Activated naive CD4-positive, alpha-beta T cell (primary cell): ENCODE measurements at places on chromosomes 2 and 18.

DNA sequence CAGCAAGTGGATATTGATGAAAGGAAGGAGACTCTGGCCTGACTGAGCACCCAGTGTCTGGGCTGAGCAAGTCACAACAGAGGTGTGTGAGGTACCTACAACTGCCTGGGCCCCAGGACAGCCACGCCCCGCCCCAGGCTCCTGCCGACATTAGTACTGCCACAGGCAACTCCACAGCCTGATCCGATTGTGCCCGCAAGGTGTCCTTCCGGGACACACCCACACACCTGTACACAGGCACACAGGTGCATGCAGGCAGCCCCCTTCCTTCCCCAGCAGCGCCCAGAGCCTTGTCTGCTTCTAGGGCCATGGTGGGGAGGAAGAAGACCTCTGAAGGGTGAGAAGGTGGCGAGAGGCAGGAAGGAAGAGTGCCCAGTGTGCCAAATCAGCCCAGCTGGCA, 83.6 kb downstream of the TNS1 start:
- DNase-seq = no peak

GRCh38 chr2:42361728-42362283, 789 bp upstream of the COX7A2L start:
- no peak for DNase-seq

- no peak for DNase-seq
Measured at GRCh38 chr2:112841295-112842044, 4.9 kb upstream of the IL1B start.

GRCh38 chr18:25735459-25735858, 355.0 kb downstream of the SS18 start:
- no peak for DNase-seq

DNA sequence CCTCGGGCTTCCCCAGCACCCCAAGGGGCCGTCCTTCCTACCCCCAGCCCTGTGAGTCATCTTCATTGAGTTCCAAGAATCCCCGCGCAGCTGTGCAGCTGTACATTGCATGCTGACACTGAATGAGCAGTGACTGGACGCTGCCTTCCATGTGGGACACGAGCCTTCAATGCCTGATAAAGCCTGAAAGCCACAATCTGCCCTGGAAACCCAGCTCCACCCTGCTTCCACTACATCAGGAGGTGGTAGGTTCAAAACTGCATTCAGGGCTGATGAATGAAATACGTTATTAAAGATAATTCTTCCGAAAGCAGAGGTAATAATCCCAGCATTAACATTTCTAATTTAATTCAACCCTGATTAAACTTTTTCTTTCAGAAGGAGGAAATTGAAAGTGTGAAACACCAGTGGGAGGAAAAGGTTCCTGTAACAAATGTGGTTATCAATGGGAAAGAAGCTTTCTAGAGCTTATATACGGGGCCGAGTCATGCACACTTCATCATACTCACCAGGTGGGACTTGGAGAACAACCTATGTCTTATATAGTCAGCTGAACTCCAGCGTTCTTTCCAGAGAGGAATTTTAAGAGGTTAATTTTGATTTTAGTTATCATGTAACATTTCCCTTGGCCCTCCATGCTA, 360.1 kb downstream of the LPIN1 start:
- no peak for DNase-seq

DNA sequence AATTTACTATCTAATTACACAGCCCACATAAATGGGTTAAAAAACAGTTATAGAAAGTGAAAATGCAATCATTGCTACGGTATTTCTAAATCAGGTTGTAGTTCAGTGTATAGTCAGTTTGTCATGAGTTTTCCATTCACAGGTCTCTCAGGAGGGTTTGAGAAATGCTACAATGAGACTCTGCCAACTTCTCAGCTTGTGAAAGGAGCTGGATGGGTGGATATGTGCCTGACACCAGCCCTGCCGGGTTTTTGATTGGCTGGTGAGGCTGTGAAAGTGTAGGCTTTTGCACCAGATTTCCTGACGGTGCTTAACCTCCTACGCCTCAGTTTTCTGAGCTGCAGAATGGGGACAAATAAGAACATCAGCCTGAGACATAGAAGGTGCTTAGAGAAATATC, 102.6 kb upstream of the SMIM21 start:
- DNase-seq = no peak

DNA sequence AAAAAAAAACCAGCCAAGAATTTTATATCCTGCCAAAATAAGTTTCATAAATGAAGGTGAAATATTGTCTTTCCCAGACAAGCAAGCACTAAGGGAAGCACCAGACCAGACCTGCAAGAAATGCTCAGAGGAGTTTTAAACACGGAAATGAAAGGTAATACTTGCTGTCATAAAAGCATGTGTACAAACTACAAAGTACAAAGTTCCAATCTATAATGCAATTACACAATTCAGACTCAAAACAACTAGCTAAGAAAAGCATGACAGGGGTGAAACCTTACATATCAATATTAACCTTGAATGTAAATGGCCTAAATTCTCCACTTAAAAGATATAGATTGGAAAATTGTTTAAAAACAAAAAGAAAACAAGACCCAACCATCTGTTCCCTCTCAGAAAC, 45.0 kb upstream of the ASXL3 start:
- no peak for DNase-seq

DNA sequence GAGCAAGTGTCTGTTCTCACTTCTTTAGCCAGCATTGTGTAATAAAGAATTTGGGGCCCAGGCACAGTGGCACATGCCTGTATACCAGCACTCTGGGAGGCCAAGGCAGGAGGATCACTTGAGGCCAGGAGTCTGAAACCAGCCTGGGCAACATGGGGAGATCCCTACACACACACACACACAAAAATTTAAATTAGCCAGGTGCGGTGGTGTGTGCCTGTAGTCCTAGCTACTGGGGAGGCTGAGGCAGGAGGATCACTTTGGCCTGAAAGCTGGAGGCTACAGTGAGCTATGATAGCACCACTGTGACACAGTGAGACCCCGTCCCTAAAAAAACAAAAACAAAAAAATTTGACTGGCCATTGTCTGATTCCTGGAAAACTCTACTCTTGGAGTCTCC, 8.3 kb downstream of the REV1 start:
- DNase-seq = no peak

- no peak for DNase-seq
Measured at GRCh38 chr2:158042245-158042644, 59.4 kb upstream of the UPP2 start.

DNA sequence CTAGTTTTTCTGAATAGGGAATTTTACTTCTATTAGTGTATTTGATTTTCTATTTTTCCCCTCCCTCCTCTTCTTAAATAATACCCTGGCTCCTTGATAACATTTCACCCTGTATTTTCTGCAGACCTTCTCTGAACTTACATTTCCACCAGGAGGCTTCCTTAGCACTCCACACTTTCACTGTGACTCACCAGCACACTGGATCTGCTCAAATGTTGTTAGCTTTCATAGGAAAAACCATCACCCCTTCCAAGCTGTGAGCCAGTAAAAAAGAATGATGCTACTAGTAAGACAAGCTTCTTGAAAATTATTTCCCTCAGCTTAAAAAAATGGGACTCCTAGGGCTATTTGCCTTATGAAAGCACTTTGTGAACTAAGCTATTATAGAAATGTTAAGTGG, 16.1 kb downstream of the SUPT7L start:
- DNase-seq = no peak

DNA sequence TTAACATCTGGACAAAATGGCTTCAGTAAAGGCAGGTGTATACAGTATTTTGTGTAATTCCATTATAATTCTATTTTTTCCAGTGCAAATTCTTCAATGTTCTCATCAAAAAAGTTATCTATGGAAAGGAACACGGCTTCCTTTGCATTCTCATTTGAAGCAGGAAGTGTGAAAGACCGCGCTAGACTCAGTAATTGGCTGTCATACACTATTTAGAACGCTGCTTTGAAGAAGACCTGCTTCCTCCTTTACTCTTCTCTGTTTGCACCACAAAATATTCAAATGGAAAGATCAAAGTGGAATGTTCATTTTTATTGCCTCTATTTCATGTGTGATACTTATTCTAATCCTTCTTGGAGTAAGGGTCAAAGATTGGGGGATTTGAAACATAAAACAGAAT, 883.7 kb downstream of the TSN start:
- DNase-seq = no peak

- peak; percentile 8 for DNase-seq
Measured at GRCh38 chr18:21741562-21742314, 1.1 kb downstream of the MIB1 start.

DNA sequence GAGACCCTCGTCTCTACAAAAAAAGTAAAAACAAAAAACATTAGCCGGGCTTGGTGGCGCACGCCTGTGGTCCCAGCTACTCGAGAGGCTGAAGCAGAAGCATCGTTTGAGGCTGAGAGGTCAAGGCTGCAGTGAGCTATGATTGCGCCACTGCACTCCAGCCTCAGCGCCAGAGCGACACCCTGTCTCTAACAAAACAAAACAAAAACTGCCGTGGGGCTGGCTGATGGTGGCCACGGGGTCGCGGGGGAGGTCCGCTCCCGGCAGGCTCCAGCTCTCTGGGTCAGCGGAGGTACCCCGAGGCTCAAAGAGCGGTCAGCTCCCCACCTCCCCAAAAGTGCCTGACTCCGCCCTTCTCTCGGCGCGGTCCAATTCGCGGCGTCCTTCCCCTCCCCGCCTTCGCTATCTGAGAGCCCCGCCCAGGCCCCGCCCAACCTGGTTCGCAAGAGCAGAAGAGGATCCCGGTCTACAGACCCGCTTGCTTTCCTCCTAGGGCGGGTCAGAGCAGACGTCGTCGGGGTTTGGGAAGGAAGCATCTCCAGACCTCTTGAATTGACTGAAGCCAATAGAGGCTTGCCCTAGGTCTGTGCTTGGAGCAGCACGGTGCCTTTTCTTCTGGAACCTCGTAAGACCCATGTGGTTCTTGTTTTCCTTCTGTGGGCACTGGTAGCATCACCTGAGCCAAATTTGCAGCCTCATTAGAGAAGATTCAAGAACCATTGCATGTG, 7.8 kb downstream of the RAX start:
- DNase-seq = no peak

GRCh38 chr18:68847219-68847837, 49.4 kb downstream of the CCDC102B start:
- no peak for DNase-seq

DNA sequence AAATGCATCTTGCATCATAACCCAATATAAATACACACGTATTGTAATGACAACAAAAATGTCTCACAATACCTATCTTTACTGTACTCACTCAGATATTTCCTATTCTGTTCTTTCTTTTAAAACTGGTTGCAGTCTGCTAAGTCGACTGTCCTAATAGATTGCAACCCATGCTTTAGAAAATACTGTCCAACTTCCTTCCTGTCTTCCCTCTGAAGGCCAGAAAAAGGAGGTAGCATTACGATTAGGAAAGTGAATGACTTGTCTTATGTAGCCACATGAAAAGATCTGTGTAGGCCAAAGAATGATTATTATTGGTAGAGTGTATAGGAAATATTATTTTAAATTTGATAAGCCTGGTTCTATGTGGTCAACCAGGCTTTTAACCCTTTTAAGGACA, 134.1 kb downstream of the FAM210A start:
- no peak for DNase-seq

- no peak for DNase-seq
Measured at GRCh38 chr2:67015681-67016080, 381.5 kb upstream of the ETAA1 start.

- no peak for DNase-seq
Measured at GRCh38 chr2:231951452-231952035, 10.0 kb upstream of the DIS3L2 start.

- no peak for DNase-seq
Measured at GRCh38 chr18:51279367-51279984, 82.0 kb upstream of the MEX3C start.

DNA sequence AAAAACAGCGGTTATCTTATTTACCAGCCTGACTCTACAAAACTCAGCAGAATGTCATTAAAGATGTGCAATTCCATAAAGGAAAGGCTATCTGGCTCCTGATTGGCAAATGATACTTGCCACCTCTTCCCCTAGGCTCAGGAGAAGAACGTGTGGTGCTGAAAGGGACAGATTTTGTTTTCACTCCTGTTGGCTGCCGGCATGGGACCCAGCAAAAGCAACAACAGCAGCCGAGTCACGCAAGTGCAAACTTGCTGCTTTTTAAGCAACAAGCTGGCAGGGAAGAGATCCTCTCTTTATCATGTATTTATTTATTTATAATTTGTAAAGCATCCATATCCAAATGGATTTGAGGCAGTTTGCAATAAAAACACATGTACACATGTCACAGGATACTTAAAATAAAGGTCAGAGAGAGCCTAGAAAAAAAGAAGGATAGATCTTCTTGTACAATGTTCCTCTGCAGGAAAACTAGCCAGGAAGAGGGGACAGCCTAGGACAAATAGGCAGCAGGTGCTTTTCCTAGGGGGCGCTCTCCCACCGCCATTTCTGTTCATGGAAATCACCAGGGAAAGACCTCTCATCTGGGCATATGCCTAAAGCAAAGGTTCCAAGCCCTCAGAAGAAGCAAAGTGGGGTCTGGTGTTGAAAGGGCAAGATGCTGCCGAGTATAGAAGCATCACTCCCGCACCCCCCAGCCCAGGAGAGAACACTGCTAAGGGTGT, 799.3 kb downstream of the BCL11A start:
- no peak for DNase-seq

GRCh38 chr18:56451188-56451587, 187.2 kb downstream of the TXNL1 start:
- no peak for DNase-seq

DNA sequence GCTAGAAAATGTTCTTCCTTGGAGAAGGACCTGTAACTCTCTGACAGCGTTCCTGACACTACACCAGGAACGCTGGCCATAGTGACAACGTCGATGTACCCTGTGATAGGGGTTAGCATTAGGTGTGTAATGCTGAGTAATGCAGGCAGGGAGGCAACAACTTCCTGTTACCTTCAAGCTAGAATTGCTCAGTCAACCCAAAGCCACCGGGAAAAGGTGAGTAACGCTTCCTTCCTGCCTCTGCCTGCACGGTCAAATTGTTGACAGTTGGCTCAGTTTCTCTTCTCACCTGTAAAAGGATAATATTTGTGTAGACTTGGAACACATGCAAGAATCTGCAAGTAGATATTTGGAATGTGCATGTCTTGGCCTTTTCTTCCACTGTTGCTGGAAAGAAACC, 12.7 kb downstream of the FAM110C start:
- no peak for DNase-seq

- no peak for DNase-seq
Measured at GRCh38 chr2:226983895-226984749, 148.3 kb downstream of the RHBDD1 start.

DNA sequence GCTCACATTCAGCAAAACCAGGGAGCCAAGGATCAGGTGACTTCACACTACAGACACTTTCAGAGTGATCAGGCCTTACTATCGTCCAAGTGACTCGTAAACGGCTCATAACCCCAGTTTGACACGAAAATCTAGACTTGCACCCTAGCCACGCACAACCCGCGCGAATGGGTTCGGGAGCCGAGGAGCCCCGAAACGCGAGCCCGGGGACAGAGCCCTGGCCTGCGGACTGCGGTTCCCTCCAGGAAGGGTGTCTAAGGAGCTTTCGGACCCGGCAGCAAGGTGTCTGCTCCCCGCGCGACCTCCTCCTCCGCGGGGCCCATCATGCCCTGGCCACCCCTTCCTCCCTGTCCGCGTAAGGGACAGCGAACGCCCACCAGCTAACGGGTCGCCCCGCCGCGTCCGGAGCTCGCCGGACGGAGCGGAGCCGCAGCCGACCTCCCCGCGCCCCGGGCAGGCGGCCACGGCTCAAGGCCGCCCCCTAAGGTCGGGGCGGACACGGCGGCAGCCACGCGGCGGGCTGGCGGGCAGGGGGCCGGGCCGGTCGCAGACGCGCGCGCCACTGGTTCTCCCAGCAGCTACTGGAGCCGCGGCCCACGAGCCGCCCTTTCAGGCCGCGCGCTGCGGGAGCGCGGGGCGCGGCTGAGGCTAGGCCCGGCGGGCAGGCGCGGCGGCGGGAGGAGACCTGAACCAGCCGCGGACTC, 575 bp downstream of the ATL2 start:
- DNase-seq = peak; percentile 45
